ENCODE measurements at places on chromosomes 2 and 18. TPM values are rescaled to one million over a fixed set of nuclear protein-coding genes. Genes with fewer than 3 reads are reported as not detected.

- no peak for DNase-seq
Measured at GRCh38 chr2:85718885-85719492, 24.8 kb downstream of the GNLY start.

DNA sequence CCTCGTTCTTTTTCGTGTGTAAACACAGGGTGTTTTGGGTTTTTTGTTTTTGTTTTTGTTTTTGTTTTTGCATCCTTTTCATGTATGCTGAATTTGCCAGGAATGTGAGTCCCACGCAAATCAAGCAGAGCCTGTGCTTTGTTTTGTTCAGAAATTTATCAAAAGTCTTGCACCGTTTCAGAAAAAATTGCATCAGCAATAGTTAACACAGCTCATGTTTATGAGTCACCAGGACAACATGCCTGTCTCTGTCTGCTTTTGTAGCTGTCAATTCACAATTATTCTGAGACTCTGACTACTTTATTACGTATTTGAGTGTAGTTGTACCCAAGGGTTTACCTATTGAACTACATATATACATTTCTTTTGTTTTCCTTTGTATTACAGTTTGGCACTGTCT, 38.3 kb downstream of the MRPL44 start:
- no peak for DNase-seq

The VWA3B gene
- 0.37 TPM for polyA plus RNA-seq

The SPC25 gene
- 17.5 TPM for polyA plus RNA-seq

- no peak for DNase-seq
Measured at GRCh38 chr18:60049172-60049571, 149.4 kb downstream of the PMAIP1 start.

- no peak for DNase-seq
Measured at GRCh38 chr2:128162266-128162665, 71.3 kb downstream of the UGGT1 start.

DNA sequence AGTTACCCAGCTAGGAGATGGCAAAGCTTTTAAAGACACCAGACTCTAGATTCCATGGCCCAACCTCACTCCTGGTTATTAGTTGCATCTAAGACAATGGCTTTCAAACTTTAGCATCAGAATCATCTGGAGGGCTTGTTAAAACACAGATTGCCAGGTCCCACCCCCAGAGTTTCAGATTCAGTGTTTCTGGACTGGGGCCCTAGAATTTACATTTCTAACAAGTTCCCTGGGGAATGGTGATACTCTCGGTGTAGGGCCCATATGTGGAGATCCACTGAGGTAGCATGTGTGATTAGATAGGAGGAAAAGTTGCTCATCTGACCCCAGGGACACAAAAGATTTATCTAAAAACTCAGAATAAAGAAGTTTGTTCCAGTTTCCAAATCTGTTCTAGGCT, 14.5 kb upstream of the TTR start:
- DNase-seq: no peak

DNA sequence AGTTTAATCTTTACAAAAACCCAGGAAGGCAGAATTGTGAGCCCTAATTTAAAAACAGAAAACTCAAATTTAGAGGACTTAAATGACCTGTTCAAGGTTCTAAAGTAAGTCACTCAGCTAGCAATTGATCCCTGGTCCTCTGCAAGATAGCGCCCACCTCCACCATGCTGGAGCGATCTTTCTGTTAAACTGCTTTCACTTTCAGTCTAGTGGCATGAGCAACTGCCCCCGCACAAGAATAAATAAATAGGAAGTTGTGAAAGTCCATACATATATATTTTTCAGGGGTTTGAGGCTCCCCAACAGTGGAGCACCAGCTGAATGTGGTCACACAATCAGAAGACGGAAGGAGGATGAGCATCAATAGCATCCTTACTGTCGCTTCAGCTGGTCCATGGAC, 217.9 kb downstream of the NAPG start:
- no peak for DNase-seq

- no peak for DNase-seq
Measured at GRCh38 chr2:224969633-224970260, 72.5 kb downstream of the DOCK10 start.

- DNase-seq: no peak
Measured at GRCh38 chr18:76808561-76808960, 13.8 kb upstream of the ZNF236 start.

DNA sequence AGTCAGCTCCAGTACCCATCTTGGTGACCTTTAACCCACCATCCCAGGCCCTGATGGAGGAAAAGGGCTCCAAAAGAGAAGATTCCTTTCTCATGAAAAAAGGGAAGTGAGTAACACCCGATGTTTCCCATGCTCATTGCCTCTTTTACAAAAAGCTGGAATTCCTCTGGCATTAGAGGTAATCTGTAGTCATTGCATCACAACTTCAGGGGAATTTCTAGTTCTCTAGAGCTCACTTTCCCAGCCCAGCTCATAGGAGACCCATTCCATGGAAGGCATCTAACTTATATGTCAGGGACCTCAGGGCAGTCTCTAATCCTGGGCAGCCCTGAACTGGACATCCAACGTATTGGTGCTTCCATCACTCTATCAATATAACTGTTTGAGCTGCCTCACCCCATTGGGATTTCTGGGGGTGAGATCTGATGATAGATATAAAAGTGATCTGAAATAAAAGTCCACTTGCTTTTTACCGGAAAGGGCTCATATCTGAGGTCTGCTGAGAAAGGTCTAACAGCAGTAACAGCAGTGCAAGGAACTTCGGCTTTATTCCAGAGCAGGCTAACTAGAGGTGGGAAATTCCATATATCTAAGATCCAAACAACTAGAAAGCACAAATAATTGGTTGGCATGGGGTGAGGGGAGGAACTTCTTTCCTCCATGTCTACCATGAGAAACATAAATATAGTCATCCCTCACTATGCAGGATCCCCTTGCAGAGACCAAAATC, 106.1 kb downstream of the ETAA1 start:
- DNase-seq: no peak
